OCI-M1 (cell line): ENCODE measurements at places on chromosomes 7 and 10.

DNA sequence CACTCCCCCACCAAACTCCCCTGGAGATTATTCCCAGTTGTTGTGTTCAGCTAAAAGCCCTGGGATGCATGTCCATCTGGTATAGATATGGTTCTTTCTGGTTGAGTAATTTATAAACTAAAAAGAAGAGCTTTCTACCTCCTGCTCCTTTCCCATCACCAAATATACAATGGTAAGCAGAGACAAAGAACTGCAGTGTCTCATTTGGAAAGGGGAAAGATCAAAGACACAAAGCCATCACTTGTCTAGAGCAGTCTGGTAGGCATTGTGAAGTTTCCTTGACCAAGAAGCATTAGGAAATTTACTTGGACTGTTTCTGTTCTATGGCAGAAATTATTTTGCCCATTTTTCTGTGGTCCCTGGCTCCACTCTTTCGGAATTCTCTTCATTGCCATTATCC lies 24.9 kb upstream of the PANK1 start:
- DNase-seq = no peak

GRCh38 chr7:133077394-133077793 lies 4.5 kb downstream of the CHCHD3 start:
- DNase-seq = no peak

GRCh38 chr10:63375859-63376258 lies 89.9 kb downstream of the JMJD1C start:
- DNase-seq = no peak

DNA sequence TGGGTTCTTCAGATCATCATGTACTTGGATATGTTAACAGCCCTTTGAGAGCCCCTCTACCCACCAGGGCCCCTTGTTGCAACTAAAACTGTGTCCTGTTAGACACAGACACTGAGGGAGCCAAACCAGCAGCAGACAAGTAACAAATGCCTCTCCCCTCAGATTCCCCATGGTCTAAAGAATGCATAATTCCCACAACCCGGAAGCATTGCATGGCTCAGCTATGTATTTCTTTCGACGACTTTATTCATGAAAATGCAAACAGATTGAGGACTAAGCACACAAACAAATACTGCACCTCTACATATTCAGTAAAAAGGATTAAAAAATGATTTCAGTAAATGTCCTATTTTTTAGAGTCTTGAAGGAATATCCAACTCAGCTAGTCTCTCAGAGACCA lies 70.1 kb upstream of the HECW1 start:
- no peak for DNase-seq

GRCh38 chr7:116569737-116570136 lies 44.9 kb downstream of the CAV1 start:
- no peak for DNase-seq

DNA sequence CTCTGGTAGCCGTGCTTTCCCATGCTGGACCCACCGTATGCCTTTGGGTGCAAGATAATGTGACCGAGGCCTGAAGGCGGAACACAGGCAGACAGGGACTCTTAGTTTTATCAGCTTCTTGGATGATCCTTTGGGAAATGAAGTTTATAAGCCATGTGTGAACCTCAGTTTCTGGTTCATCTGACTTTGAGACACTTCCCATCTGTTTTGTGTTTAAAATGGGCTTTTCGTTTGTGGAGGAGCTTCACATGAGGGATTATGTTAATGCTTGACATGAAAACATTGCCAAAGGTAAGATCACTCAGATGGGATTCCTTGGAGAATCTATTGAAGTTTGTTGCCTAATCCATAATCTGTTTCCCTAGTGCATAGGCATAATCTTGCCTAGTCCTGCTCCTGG lies 249.8 kb upstream of the LYZL1 start:
- DNase-seq = no peak

DNA sequence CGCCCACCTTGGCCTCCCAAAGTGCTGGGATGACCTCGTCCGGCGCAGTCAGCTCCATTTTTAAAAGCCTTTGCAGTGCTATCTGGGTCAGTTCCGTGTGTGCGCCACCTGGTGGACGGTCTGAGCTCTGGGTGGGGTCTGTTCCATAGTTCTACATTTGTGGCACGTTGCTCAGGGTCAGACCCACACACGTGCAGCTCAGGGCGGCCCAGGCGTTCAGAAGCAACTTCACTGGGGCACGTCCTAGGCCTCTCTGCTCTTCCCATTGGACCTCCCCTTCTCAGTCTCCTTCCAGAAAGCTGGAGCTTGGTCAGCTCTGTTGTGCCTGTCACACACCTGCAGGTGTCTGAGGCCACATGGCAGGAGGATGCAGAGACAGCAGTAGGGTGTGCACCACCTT lies 137.9 kb downstream of the DNAJB6 start:
- peak; percentile 5 for DNase-seq

- no peak for DNase-seq
Measured at GRCh38 chr7:107961405-107961804, 41.6 kb downstream of the LAMB1 start.

- peak; percentile 68 for DNase-seq
Measured at GRCh38 chr7:40015790-40016296, 65.8 kb downstream of the CDK13 start.

DNA sequence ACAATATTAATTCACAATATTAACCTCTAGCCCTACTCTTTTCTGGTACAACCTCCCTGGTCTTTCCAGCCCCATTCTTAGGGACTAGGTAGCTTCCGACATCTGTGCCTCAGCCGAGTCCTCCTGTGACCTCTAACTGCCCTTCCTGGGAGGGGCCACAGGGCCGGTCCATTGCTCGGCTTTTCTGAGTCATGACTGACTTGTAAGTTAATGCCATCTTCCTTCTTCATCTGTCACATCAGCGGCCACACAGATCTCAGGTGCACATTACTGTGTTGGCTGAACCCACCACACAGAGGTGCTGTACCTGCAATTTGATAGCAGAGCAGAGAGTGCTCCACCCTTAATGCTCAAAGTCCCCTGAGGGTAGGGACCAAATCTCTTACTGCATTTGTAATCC lies 4.1 kb upstream of the CPA4 start:
- no peak for DNase-seq

DNA sequence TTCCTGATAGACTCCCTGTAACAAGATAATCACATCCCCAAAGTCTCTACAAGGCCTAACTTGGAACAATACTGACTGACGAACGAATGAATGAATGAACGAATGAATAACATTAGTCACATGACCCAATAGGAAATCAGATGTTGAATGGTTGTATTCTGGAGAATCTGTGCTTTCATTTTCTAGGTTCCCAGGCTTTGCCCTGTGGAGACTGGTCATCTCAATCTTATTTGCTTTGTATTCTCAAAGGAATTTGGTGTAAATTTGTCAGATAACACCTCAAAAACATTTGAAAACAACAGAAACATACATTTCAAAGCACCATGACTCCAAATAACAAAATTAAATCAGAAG lies 69.6 kb upstream of the COL1A2 start:
- DNase-seq = no peak

- DNase-seq = peak; percentile 65
Measured at GRCh38 chr10:5812283-5813090, 747 bp downstream of the GDI2 start.

DNA sequence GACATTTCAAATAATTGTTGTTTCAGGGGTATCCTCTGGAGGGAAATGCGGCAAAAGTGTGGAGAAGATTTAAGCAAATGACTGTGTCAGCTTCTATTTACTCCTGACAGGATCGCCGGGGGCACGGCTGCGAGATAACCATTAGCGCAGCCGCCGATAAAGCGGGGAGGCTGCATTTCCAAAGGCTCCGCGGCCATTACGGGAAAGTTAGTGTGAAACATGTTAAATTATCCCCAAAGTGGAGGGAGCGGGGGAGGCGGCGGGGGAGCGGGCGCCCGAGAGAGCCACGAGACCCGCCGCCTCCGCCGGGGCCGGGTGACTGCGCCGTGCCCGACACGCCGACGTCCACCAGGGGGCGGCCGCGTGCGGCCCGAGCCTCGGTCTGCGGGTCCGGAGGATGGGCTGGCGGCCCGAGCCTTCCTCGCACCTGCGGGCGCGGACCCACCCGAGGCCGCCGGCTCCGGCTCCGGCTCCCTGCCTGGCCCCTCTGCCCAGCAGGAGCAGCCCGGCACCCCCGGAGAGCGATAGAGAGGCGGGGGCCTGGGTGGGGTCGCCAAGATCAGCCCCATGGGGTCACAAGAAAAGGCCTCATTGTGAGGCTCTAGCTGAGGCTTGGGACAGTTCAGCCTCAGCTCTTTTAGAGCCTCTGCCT lies 74.4 kb upstream of the PAX2 start:
- DNase-seq = peak; percentile 72

DNA sequence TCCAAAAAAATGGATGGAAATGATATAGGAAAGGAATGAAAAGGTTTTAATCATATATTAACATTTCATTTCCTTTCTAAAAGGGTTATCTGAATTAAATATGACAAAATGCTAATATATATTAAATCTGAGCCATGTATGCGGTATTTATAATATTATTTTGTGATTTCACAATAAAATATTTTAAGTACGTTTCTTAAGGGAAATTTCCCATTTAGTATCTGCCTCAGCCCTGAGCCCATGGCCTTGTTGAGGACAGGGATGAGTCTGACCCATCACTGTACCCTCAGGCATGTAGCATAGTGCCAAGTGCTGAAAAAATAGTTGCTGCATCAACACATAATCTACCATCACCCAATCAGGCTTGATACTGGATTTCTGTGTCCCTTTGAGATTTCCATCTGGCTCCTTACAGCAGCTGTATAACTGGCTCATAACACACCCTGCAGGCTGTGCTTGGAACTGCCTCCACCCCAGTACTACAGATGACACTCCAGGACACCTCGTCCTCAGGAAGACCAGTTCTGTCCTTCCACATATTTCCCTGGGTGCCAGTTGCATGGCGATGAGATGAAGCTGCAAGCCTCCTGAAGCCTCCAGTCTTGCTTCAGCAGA lies 59.4 kb upstream of the ASAH2 start:
- peak; percentile 78 for DNase-seq

DNA sequence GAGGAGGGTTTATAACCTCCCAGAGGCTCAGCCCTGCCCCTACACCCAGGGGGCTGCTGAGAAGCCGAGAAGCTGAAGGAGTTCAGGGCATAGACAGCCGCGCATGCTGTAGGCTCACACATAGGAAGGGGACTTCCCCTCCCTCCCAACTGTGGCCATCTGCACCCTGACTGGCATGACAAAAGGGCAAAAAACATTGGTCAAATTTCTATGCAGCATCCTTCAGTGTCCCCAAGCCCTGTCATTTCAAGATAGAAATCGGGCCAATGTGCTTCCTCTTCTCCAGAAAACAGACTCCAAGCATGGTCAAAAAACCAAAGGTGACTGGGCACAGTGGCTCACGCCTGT lies 55.9 kb upstream of the MYL10 start:
- no peak for DNase-seq

GRCh38 chr10:82278401-82279182 lies 403.6 kb downstream of the NRG3 start:
- no peak for DNase-seq

DNA sequence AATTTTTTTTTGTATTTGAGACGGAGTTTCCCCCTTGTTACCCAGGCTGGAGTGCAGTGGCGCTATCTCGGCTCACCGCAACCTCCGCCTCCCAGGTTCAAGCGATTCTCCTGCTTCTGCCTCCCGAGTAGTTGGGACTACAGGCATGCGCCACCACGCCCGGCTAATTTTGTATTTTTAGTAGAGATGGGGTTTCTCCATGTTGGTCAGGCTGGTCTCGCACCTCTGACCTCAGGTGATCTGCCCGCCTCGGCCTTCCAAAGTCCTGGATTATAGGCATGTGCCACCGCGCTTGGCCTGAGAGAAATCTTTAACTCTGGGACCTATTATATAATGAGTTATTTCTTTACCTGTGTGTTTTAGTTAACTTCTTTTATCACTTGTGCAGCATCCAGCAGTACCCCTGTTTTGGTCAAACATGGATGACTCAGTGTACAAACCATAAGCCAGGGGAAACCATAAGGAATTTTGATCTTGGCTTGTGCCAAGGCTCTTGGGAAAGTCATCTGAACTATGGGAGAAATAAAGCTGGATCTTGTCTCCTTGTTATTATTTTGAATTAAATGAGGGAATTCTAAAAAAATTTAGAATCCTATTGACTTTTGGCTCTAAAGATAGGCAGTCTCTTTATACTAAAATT lies 23.6 kb upstream of the ZRANB1 start:
- no peak for DNase-seq

DNA sequence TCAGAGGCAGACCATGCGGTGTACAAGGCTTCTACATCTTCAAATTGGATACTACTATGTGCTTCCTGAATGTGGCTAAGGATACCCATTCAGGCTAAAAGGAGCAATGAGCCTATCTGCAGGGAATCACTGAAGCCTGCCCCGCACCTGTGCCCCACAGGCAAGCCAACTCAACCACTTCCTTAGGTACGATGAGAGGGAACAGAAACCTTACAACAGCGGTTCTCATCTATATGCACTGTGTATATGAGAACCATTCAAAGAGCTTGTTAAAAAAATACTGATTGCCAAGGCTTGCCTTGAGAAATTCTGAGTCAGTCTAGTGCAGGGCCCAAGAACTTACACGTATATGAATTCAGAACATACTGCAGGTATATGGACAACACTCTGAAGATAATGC lies 679.6 kb downstream of the PARD3 start:
- no peak for DNase-seq

- DNase-seq = no peak
Measured at GRCh38 chr7:157464111-157464970, 127.5 kb downstream of the DNAJB6 start.

DNA sequence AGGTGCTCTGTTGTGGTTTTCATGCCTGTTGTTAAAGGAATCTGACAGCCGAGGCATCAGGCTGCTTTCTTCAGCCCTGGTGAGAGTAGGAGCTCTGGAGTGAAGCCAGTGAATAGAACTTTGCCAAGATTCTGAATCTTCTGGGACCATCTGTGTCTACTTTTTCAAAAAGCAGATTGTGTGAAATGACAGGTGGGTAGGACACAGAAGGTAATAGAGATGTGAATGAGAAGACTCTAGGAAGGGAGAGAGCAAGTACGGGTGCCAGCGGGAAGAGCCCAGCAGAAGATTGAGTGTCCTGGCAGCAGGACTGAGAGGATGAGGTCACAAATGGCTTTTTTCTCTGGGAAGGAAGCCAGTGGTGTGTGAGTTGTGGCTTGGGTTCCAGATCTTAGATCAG lies 429.2 kb downstream of the SDK1 start:
- no peak for DNase-seq

DNA sequence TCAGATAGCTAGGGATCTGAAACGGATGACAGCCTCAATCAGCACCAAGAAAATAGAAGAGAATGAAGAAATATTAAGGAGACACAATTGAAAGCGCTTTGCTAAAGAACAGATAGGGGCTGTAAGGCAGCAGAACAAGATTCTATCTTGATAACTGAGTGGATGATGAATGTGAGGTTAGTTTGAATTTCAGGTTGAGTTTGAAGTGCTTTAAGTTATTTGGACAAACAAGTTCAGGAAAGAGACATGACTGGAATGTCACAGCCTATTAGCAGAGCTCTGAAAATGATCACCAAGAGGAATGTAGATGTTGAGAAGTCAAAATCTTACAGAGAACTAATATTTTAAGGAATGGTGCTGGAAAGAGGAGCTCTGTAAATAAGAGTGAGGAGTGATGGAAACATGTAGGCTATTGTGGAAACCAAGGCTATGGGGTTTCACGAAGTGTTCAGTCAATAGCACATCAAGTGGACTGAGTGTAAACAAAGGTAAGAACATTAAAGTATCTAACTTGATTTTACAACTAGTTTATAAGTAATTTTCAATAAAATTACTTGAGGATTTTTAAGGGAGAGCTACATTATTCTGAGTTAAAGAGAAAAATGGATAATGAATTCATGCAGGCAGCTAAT lies 61.6 kb downstream of the MEST start:
- no peak for DNase-seq

- DNase-seq = no peak
Measured at GRCh38 chr7:158767707-158768106, 61.6 kb downstream of the ESYT2 start.
